Cortex of kidney (tissue), 1 donor: ENCODE measurements at places on chromosomes 11 and 22.

- DNase-seq: no peak
Observed at GRCh38 chr11:22454461-22455090, 116.4 kb downstream of the SLC17A6 start.

DNA sequence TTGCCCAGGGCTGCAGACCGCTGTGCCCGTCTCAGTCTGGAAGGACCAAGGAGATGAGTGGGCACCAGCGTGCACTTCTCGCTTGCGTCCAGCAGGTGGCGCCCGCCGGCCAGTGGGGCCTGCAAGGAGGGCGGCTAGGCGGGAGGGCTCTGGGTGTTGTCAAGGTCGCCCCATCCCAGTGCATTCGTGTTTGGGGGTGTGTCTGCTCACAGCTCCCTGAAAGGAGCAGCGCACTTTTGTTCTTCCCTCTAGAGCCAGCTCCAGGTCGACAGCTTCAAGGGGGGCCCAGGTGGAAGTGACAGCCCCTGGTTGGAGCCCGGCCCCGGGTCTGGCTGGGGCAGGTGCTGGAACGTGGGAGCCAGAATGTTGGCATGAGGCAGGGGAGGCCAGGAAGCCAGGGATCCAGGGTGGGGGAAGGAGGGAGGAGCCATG, 23.4 kb upstream of the MPPED1 start:
- no peak for DNase-seq

DNA sequence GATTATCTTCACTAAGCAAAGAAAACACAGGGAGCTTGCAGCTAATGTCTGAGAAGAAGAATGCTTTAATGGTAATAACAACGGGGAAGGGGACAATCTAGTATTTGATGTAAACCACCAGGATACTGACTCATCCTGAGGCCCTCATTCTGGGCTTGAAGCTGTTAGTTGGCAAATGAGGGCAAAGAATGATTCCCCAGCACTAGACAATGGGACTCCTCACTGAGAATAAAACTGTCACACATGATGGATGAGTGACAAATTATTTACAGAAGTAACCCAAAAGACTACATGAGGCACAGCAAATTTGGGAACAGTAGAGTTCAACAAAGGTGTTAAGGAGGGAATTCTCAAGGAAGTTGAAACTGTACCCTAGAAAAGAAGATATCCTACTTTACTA, 76.3 kb downstream of the FAM168A start:
- no peak for DNase-seq

DNA sequence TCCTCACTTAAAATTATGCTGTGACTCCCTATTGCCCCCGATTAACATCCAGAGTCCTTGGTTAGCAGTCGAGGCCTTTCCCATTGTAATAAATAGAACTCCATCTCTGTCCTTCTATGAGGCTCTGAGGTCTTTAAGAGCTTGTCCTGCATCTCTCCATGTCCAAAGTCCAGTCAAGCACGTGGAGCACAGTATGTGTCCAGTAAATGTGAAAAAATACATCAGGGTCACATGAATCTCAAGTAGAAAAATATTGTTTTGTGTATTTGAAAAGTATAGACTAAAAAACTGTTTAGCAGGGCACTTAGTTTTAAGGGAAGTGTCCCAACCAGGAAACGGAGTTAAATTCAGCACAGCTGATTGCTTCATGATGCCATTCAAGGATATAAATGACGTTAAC, 298.8 kb upstream of the TENM4 start:
- DNase-seq: no peak

DNA sequence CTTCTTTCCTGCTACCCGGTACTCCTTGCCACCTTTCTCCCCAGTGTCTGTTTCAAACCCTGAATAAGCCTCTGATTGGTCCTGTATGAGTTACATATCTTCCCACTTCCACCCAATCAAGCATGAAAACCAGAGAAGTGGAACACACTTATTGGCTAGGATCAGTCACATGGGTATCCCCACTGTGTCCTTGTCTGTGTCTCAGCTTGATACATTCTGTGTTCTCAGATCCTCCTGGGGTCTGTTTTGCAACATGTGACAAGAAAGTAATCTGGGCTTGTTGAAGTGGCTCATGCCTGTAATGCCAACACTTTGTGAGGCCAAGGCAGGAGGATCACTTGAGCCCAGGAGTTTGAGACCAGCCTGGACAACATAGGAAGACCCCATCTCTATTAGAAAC, 23.9 kb downstream of the MCHR1 start:
- DNase-seq: no peak

DNA sequence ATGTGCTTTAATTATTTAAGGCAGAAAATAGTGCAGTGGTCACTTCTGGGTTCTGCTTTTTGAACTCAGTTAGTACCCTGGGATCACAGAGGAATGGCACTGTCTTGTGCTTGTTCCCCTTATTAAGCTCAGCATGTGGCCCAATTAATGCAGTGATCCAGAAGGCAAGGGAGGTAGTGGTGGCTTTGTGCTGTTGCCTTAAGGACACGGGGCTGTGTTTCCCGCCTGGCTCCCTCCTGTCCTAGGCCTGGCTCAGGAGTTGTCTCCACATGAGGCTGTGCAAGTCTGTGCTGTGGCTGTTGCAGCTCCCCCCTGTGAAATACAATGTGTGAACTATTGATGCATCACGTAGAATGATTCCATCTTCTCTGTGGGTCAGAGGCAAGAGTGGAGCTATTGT, 49.2 kb upstream of the CABP7 start:
- DNase-seq: no peak

DNA sequence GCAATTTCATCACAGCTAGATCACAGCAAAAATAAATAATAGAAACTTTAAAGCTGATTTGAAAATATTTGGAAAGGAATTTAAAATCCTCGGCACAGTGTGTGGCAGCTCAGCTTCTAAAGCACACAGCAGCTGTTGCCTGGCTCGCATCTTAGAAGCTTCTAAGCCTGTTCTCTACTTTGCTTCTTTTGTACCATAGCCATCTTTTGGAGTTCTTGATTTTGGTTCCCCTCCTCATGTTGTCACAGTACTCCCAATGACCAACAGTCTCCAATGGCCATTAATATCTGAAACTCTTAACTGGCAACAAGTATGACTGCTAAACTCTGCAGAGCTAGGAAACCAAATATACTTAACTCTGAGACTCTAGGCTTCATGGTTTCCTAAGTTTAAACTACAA, 28.8 kb downstream of the CHKA start:
- no peak for DNase-seq

GRCh38 chr22:17902960-17903359, 121.4 kb downstream of the MICAL3 start:
- DNase-seq: no peak

DNA sequence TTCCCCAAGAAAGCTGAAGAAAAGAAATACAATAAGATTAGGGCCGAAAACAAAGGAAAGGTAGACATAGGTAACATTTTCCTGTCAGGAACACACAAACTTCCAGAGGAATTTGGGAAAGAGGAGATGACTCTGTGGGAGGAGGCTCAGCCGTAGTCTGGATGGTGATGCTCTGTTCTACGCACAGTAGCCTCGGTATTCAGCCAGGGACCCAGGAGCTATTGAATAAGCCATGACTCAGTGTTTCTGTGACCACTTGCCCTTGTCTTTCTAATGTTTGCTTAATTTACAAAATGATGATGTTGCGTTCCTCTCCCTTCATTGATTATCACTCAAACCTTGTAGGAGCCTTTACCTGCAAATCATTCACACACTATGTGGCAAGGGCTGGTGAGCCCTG, 745.0 kb downstream of the NTM start:
- DNase-seq: no peak

DNA sequence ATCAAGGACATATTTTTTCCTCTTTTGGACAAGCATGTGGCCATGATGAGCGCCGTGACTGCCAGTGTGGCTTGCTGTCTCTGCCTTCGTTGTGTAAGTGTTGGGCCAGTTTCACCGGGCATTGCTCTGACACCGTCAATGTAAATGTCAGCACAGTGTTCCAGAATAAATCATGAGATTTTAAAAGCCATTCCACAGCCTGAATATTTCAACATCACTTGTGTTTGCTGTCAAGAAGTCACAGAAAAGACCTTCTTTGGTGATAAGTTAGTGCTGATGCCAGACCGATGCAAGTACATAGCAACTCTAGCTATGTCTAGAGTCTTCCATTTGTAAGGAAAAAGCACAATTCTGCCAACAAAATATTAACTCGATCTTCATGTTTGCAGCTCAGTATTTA, 467.8 kb downstream of the TBC1D22A start:
- no peak for DNase-seq

DNA sequence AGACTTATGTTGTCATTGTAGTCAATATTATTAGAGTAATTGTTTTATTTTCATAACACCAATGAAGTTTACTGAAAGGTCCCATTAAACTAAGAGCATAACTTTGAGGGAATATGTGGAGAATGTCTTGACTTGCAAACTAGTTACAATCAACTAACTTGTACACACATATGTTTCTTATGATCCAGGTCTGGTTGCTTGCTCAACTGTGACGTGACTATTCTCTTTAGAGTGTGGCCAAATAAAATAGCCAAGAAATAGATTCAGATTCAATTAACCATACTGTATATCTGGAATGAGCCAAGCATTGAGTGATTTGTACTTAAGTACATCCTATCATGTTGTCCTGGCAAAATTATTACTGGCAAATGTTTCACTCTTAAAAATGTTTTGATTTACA, 101.7 kb downstream of the METTL15 start:
- no peak for DNase-seq

GRCh38 chr11:66363187-66363601, 8.4 kb downstream of the SLC29A2 start:
- no peak for DNase-seq

GRCh38 chr11:120842195-120842594, 181.7 kb upstream of the TBCEL start:
- DNase-seq: no peak

GRCh38 chr11:122853971-122854446, 15.7 kb downstream of the CRTAM start:
- DNase-seq: no peak

DNA sequence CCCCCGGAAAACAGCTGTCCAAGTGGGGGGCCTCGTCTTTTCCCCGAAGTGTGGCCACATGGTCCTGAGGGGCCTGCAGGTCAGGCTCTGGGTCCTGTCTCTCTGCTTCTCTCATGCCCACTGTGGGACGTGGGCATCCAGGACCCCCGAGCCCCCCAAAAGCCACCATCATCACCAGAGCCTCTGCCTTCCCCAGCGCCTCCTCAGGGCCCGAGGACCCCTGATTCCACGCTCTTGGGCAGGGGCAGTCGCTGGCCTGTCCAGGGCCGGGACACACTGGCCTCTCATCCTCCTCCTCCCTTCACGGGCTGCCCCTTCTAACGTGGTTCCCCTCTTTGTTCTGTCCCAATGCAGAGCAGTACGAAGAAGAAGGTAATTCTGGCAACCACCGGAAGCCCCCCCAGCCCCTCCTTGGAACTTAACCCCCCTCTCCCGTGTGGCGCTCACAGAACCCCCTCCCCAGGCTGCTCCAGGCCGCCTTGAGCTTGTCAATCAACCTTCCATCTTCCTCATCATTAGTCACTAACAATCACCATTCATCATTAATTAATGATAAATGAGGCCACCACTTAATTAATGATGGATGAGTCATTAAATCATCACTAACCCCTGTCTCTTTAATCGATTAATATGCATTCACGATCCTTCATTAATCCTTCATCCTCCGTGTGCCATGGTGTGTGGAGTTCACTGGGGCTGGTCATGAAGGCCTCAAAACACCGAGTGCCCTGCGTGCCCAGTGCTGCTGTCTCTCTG, 3.9 kb downstream of the TNNT3 start:
- DNase-seq: no peak

GRCh38 chr11:70128435-70128906, 50.4 kb downstream of the ANO1 start:
- DNase-seq: no peak

DNA sequence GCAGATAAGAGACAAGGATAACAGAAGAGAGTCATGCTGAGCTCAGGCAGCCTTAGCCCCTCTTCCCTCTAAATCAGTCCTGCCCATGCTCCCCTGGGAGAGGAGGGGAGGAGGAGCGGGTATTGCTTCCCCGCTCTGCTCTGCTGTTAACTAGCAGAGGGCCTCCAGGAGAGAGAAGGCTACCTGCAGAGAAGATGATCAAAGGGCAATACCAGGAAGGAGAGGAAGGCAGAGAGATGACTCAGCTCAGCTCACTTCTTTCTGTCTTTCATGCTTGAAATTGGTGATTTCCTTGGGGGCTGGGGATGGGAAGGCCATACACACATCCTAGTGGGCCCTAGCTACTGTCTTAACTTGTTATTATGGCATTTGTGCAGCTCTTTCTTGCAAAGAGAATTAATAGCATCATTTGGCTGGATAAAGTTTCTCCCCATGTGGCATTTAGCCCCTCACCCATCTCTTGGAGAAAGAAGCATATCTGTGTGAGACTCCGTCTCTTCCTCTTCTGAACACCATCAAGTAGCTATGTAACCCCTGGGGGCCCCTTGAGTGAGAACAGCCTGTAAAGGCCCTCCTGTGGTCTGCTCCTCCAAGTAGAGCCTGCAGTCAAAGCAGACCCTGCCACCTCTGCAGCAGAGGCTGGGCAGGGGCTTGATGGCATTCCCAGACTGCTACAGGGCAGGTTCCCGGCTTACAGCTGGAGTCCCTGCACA, 33.4 kb upstream of the AMOTL1 start:
- no peak for DNase-seq

DNA sequence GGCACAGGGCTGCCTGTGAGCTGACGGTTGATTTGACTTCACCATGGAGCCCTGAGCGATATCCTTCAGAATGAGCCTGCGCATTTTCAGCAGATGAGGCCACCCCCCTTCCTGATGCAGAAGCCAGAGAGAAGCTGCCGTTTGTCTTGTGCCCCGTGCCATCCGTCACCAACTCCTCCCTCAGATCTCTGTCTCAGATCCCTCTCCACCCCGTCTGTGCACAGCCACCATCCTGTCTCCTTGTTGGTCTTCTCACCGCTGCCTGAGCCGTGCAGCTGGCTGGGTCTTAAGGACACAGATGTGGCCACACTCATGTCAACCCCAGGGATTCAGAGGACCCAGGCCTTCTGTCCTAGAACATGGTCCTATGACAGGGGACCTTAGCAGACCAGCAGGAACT, 293.9 kb downstream of the TBC1D22A start:
- no peak for DNase-seq

DNA sequence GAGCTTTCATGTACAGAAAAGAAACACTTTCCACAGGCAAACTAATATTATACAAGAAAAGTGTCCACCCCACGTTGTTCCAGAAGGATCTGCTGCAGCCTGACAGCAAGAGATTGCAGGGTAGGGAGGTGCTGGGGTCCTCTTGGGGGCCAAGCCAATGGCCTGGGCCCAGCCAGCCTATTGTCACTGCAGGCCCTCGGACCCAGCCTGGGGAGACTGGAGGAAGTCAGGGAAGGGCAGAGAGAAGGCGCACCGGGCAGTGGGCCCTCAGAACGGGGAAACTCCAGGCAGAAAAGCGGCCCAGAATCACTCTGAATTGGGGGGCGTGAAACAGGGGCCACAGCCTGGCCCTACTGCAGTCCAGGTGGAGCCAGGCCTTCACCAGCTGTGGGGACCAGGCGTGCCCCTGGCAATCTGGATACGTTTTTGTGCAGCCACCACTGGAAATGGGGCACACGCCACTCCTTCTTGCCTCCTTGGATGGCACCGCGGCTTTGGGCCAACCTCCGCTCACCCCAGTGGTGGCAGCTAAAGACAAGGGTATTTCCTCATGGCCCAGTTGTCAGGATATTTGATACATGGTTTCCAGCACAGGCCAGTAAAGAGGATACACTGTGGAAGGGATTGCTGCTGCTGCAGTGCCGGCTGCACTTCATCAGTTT, 3.9 kb upstream of the NAP1L4 start:
- no peak for DNase-seq

- no peak for DNase-seq
Observed at GRCh38 chr11:27557226-27557625, 50.7 kb upstream of the LIN7C start.
